Mammary epithelial cell (primary cell): ENCODE measurements at places on chromosomes 16 and 17.

DNA sequence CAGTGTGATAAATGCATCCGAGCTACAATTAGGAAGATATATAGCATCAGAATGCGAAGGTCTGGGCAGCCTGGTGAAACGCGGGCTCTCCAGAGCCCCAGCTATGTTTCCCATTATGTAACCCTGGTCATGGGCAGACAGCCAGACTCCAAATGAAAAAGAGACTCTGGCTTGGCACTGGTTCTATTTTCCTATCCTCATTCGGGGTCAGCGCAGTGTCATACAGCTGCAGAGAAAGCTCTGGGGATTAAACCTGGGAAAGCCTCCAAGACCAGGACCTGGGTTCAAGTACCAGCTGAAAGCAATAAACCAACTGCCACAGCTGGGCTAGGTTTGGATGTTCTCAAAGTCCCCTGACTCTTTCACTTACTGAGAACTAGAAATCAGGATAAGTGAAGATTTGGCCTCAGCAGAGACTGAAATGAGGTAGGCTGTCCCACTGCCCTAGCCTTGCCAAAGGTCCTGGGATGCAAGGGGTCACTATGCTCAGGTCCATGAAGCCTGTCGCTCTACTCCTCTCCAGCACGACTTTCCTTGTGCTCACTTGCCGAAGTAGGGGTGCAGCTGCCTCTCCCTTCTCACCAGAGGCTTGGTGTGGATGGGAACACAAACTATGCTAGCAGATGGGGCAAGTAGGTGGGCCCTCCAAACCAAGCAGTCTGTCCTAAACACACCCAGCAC lies 123.8 kb downstream of the SMG6 start:
- no peak for DNase-seq

- no peak for DNase-seq
Measured at GRCh38 chr17:76925441-76925891, 57.3 kb downstream of the MGAT5B start.

DNA sequence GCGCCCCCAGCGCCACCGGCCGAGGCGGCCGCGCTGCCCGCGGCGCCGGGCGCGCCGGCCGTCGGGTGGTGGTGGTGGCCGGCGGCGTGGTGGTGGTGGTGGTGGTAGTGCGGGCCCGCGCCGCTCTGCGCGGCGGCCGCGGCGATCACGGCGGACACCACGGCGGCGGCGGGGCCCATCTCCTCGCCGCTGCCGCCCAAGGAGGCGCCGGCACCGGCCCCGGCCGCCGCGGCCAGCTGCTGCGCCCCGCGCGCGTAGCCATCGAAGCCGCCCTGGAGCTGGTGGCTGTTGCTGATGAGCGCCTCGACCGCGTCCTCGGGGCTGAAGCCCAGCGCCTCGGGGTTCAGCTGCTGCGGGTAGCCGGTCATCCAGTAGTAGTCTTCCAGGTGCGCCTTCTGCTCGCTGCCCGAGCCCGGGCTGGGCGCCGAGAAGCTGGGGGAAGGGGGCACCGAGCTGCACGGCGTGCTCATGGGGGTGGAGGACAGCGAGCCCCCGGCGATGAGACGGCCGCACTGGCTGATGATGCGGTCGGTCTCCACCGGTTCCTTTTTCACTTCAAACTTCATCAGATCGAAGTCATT lies 1.2 kb downstream of the MAF start:
- peak; percentile 55 for DNase-seq

GRCh38 chr16:31010585-31011325 lies at the start of gene STX1B:
STX1B (minus strand) TSS chr16:31010638; CDS start chr16:31010396, 242 bp downstream.
- DNase-seq = no peak

- peak; percentile 40 for DNase-seq
Measured at GRCh38 chr16:83343935-83344366, 463.8 kb upstream of the HSBP1 start.

GRCh38 chr16:18796377-18796776 lies 5.0 kb downstream of the ARL6IP1 start:
- DNase-seq = no peak

- no peak for DNase-seq
Measured at GRCh38 chr17:42067371-42068091, 17.1 kb upstream of the C17orf113 start.

DNA sequence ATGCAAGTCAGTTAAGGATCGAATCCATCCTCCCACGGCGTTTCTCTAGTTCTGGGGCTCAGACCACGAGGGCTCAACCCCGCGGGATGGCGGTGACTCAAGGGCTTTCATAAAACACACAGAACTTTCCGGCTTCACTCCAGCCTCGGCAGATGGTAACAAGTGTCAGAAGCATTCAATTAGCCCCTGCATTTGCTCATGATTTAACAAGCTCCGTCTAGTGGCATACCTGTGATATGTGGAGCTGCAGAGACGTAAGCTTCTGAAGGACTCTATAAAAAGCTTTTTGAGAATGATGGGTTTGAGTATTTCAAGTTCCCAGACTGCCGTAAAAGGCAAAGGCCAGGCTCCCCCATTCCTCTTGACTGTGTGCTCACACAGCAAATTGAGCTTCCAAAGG lies 91.3 kb upstream of the SEC14L1 start:
- DNase-seq = no peak

GRCh38 chr16:56662357-56663354 lies 4.9 kb downstream of the MT1F start:
- no peak for DNase-seq

DNA sequence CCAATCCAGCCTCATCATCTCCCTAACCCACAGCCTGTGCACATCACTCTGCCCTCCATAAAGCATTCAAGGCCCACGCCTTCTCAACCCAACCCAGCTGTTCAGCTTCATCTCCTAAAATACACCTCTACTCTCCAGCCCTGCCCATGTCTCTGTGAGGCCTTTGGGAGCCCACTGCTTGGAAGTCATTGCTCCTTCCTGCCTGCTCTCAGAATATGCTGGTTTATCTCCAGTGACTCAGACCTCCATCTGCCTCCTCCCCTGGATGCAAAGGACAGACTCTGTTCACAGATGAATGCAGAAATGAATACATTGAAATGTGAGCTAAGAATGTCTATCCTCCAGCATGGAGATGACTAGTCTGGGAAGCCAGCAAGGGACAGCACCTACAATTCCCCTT lies 19.0 kb downstream of the KCNG4 start:
- DNase-seq = no peak

DNA sequence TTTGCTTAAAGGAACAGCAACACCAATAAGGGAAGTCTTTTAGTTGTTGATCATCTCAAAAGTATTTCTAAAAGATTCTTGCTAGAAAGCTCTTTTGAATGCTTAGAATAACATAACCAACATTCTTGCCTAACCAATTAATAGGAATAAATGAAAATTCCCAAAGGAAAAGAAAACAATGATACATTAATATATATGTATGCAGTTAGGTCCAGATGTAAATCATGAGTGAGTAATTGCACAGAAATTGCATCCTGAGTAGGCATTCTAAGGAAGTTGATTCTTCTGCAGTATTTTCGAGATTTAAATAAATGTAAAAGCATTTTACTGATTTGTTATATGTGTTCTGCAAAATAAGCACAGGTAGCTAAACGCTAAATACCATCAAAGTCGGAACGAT lies 22.1 kb downstream of the COX10 start:
- no peak for DNase-seq

DNA sequence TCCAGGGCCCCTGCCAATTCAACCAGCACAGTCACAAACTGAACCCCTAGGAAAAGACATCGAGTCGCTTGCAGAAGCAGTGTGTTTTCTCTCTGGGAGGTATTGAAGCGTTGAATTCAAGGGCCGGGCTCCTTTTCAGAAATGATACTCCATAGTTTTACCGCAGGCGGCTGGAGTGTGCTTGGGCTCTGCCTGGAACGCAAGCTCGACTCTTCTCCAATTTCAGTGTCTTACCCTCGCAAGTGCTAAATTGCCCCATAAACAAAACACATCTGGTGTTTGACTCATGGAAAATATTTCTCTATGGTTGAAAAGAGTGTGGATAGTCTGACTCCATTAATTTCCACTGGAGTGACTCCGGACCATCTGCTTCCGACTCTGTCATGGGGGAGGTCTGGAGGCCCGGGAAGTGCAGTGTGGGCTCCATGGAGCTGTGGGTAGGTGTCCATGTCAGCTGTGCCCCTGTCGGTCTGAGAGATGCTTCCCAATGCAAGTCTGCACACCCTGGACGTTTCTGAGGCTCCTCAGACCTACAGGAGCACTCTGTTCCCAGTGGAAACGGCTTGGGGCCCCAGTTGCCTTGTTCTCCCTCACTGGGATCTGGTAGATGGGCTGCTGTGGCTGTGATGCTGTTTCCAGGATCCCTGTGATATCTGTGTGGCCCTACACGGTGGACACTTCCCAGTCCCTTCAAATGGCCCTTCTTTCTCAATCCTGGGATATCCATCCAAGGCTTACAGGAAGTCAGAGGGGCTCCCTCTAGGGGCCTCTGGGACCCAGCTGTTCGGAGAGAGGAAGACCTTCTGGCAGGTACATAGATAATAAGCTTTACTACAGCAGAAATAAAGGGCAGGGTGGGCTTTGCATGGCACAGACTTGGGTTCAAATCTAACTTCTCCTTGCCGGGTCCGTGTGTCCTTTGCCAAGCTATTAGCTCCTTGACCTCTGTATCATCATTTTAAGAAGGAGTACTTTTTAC lies 119.8 kb upstream of the CDH13 start:
- DNase-seq = no peak

GRCh38 chr17:77444984-77445759 lies 304.4 kb downstream of the SEC14L1 start:
- no peak for DNase-seq
